HEK293T (cell line): ENCODE measurements at places on chromosomes 7 and 10.
A peak's percentile ranks its signal among the peaks of the same experiment; 100 is the strongest.

DNA sequence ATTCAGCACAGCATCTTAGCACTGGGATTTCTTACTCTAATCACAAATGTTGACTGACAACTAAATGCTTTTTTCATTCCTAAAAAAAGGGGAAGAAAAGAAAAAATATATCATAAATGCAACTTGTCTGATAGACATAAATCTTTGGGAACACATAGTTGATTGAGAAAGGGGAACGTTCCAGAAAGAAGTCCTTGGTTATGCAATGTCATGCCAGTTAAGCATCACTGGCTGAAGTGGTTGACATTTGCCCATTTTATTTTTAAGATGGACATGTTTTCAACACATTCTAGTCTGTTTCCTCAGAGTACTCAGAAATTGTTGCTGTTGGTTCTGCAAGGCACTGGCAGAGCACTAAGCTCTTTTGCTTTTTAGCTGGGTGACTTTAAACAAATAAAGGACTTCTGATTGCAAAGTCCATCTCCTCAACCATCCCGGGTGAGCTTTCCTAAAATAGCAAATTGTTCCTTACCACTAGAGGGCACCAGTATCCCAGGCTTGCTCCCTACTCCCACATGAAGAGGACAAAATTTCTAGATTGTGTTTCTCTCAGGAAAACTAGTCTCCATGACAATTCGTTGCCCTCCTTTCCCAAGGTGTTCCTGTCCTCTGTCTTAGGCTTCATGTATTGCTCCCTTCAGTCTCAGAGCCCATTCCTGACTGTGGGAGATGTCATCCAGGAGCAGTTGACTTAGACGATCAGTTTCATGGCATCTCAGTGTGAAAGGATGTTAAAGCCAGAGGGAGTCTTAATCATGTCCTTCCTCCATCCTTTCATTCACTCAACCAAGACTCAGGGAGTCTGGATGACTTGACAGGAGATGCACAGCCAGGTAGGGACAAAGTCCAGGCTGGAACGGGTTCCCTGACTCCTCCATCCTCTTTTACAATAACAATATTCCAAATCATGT is 23.9 kb downstream of the OPALIN start:
- peak; percentile 76 for DNase-seq

GRCh38 chr7:55887821-55888247 is 578 bp downstream of the ZNF713 start:
- DNase-seq, result peak; percentile 24

GRCh38 chr10:92990615-92991014 is 70.0 kb upstream of the CYP26C1 start:
- DNase-seq, result peak; percentile 9

- DNase-seq, result no peak
Observed at GRCh38 chr7:100826514-100827329, 601 bp downstream of the EPHB4 start.

- DNase-seq, result no peak
Observed at GRCh38 chr7:7897949-7898515, 70.6 kb upstream of the GLCCI1 start.

DNA sequence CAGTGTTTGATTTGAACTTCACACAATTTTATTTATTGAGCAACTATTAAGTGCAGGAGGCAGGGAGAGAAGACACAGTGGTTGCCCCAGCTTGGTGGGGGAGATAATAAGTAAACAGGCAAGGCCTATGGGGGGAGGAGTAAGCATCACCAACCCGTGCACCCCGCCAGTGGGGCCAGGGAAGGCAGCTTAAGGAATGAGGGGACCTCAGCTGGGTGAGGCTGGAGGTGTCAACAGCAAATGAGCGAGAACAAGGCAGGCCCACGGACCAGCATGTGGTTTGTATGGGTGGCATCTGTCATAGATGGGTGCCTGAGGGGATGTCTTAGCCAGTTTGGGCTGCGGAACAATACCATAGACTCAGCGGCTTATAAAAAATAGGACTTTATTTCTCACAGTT is 24.1 kb upstream of the CRHR2 start:
- no peak for DNase-seq
